ENCODE measurements at places on chromosomes 11 and 22.
A peak's percentile ranks its signal among the peaks of the same experiment; 100 is the strongest.

DNA sequence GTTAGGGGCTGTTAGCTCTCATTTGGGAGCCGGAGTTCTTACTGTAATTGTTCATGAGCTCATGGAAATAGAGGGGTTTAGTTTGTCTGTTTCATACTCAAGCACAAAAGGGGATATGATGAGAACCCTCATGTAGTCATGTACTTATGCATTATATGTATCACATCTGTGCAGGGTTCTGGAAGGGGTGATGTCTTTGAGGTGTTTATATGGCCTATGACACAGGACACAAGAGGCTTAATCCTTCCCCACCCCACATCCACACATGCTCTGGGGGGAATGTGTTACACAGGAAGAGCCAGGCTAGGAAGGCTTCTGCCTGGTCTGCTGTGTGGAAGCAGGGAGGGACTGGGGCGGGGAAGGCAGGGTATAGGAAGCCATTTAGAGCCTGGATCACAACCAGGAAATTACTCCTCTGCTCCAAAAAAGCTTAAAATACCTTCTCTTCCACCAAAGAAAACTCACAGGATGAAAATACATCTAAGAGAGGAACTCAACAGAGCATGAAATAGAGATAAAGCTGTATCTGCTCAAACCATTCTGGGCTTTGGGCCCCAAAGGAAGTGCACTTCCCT, 316.1 kb downstream of the TMEM135 start:
- no peak overlapping the region for H3K27ac ChIP-seq
- H3K27me3 ChIP-seq, result no peaks in the 10 kb centered on the region
- peaks cover 19% of the 10 kb centered on the region for H3K4me1 ChIP-seq
- peak; percentile 72 for DNase-seq

DNA sequence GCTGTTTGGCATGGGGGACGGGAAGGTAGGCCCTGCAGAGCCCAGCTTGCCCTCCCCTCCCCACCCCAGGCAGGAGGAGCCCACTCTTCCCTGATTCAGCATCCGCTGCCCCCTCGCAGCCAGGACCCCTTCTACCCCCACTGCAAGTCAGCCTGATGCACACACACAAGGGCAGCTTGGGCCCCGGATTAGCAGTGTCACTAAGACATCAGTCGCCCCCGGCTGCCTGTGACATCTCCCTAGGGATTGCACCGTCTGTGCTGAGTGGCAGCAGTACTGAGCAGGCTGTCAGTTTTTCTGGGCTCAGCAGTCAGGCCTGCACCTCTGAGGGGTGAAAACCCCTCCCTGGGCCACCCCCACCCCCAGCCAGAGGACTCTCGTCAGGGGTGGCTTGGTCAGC, 30.4 kb upstream of the SYT7 start:
- no peak for DNase-seq
- H3K4me3 ChIP-seq, result no peak overlapping the region
- no peaks in the 10 kb centered on the region for H3K4me1 ChIP-seq
- H3K27me3 ChIP-seq, result no peaks in the 10 kb centered on the region
- H3K27ac ChIP-seq, result no peak overlapping the region

- DNase-seq, result no peak
- no peaks in the 10 kb centered on the region for H3K36me3 ChIP-seq
- no peak overlapping the region for H3K4me3 ChIP-seq
- no peaks in the 10 kb centered on the region for H3K27me3 ChIP-seq
- no peak overlapping the region for H3K27ac ChIP-seq
These were observed 29.7 kb downstream of the CELSR1 start for GRCh38 chr22:46507451-46508425.

GRCh38 chr11:70573701-70574151, 175.4 kb downstream of the CTTN start:
- no peaks in the 10 kb centered on the region for H3K36me3 ChIP-seq
- H3K27me3 ChIP-seq, result no peaks in the 10 kb centered on the region
- no peak for DNase-seq

DNA sequence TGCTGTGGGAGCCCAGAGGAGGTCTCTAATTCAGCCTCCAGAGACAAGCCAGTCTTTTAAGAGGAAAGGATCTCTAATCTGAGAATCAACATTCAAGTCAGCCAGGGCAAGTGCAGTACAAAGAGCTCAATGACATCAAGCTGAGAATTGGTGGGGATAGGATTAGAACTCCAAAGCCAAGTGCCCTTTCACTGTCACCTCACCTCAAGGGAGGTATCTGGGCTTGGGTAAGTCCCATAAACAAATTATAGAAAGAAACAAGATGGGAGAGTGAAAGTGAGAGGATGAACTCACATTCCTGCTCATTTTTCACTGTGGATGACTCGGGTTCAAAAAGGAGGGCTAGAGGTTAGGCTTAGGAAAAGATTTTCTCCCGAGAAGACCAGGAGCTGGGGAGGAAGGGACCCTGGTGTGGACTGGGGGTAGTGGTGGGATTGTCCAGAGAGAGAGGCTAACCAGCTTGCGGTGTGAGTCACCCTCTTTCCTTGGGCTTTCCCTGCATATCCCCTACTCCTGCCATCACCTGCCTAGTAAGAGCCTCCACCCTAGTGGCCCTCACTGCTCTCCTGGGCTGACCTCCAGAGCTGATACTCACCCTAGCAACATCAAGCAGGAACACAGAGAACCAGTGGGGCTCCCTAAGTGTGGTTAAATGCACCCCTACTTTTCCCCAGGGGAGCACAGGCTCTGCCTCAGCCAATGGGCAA, 70.4 kb downstream of the RRM1 start:
- H3K36me3 ChIP-seq, result no peaks in the 10 kb centered on the region
- H3K27ac ChIP-seq, result no peak overlapping the region
- H3K4me1 ChIP-seq, result no peaks in the 10 kb centered on the region

- peaks cover 77% of the 10 kb centered on the region for H3K36me3 ChIP-seq
- no peak overlapping the region for H3K27ac ChIP-seq
- H3K4me1 ChIP-seq, result no peaks in the 10 kb centered on the region
- no peaks in the 10 kb centered on the region for H3K27me3 ChIP-seq
- no peak for DNase-seq
These were observed 8.4 kb upstream of the RANBP1 start for GRCh38 chr22:20107471-20107901.

DNA sequence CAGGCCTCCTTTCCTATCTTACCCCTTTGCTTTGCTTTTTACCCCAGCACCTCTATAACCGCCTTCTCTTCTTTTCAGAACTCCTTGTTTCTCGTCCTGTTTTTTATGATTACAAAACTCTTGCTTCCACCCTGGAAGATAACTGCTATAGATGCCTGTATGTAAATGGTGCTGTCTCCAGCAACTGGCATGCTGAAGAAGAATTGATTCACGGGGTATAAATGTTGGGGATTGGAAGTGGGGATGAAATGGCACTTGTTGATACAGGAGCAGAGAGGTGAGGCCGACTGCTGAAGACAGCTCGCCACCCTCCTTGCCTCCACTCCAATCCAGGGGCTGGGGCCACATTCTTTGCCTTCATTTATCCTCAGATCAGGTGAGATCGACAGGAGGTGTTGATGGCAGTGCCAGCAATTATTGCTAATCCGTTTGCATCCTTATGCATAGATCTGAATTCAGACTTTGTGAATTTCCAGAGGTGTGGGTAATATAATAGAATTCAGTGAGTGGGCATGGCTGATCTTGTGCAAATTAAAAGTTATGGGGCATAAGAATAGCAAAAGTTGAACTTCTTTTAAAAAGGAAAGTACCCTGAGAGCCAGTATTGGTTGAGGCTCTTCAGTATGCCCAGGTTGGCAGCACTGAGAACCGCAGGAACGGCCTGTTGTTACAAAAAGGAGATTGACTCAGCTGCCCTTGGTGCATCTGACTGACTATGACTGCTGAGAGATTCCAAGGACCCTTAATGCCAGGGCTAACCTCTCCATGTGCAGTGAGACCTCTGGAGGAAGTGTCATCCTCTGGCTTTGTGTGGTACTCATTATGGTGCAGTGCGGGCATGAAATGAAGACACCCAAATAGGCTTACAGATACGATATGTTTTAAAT, 5.3 kb downstream of the NEAT1 start:
- peak overlapping the region; percentile 96 for H3K4me3 ChIP-seq
- H3K27ac ChIP-seq, result peak overlapping the region; percentile 99
- peaks cover 37% of the 10 kb centered on the region for H3K36me3 ChIP-seq
- DNase-seq, result no peak

DNA sequence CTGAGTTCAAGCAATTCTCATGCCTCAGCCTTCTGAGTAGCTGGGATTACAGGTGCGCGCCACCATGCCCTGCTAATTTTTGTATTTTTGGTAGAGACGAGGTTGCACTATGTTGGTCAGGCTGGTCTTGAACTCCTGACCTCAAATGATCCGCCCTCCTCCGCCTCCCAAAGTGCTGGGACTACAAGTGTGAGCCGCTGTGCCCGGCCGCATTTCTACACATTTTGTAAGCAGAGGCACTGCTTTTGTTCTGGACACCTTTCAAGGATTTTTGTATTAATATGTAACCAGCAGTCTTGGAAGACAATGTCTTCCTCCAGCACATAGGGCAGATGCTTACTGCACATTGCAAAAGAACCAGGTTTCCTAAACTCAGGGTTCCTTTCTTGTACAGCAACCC, 11.4 kb upstream of the VSIG10L2 start:
- no peak for DNase-seq
- H3K36me3 ChIP-seq, result no peaks in the 10 kb centered on the region
- no peak overlapping the region for H3K4me3 ChIP-seq
- no peaks in the 10 kb centered on the region for H3K27me3 ChIP-seq
- H3K27ac ChIP-seq, result no peak overlapping the region

DNA sequence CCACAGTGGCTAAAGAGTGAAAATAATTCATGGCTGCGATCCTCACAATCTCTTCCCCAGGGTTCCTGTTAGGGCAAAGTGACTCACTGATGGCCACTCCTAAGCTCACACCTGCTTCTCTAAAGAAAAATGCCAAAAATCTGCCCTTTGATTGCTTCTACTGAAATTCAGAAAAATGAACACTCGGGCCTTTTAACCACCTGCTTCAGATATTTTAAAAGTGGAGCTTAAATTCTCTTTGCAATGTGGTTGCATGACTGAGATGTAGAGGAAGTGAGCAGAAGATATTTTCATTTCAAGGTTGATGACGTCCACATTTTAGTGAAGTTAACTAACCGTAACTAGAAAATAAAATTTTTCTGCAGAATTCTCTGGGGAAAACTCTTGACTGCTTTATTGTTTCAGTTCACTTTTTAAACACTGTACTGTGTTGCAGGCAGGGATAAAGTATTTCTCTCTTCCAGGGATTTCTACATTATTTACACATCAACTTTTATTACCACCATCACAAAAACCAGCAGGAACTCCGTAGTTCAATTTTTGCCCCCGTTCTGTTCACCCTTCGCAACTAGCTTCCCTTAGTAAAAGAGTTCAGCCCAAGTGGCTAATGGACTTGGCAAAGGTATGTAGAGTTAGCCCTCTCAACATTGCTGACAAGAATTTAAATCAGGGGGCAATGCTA, 8.5 kb downstream of the RAB30 start:
- peak overlapping the region; percentile 13 for H3K27ac ChIP-seq
- H3K27me3 ChIP-seq, result no peaks in the 10 kb centered on the region
- peak overlapping the region; percentile 7 for H3K4me3 ChIP-seq
